ENCODE measurements at places on chromosomes 13 and 19. TPM values are rescaled to one million over a fixed set of nuclear protein-coding genes. Genes with fewer than 3 reads are reported as not detected.
A peak's percentile ranks its signal among the peaks of the same experiment; 100 is the strongest.

LACC1 gene
- total RNA-seq = 3.6 TPM

SH2D3A gene
- total RNA-seq = not detected

DNA sequence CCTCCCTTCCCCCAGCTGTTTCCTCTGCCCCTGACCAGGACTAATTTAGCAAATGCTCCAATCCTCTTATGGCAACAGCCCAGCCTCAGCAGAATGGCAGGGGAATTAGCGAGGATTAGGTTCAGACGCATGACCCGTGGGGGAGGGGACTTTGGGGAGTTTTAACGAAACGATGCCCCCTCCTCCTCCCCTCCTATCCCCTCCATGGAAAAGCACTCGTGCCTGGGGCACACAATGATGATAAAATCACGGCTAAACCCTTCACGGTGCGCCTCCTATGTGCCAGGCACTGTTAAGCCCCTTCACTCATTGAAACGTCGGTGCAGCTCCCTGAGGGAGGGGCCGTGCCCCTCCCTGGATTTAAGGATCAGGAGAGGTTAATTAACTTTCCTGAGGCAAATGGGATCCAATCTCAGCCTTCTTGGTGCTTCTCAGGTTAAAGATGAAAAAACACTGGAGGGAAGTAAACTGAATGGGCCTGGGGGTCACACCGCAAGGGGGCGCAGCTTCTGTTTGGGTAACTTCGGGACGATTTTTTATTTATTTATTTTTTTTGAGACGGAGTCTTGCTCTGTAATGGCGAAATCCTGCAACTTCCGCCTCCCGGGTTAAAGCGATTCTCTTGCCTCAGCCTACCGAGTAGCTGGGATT is 10.1 kb upstream of the TPRX2 start:
- H3K27ac ChIP-seq = no peak overlapping the region
- peaks cover 46% of the 10 kb centered on the region for H3K27me3 ChIP-seq
- H3K4me3 ChIP-seq = no peak overlapping the region

DNA sequence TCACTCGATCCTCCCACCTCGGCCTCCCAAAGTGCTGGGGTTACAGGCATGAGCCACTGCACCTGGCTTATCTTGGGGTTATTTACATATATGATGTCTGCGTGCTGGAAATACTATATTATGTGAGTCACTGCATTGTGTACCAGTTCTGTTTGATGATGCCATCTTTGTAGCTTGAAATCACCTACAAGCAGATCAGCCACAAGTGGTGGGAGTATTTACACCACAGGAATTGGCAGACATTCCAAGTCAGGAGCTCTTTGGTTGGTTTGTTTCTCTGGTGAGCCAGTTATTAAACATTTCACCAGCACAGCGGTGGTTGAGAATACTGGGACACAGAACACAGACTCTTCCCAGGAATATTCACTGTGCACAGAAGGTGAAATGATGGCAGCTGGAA is 4.5 kb upstream of the TIMM44 start:
- H3K36me3 ChIP-seq = no peaks in the 10 kb centered on the region
- no peak overlapping the region for H3K27ac ChIP-seq
- DNase-seq = peak; percentile 11
- no peak overlapping the region for H3K4me3 ChIP-seq
- peaks cover 6% of the 10 kb centered on the region for H3K27me3 ChIP-seq

DNA sequence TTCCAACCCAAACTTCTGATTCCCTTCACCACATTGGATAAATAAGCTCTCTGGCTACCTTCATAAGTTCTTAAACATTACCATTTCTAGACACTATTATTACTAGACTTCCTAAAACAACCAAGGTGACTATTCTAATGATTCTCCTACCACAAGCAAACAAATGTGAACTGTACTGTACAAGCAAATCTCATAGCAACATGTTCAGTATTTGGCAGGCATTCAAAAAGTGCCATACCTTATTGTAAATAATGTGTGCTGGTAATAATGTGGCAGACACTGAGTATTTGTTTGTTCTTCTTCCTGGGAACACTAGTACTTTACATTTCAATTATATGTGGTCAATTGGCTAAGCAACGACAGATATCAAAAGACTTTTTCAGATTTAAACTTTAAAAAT is 986.0 kb upstream of the SPRY2 start:
- peaks cover 5% of the 10 kb centered on the region for H3K36me3 ChIP-seq
- no peak overlapping the region for H3K27ac ChIP-seq
- H3K4me3 ChIP-seq = no peak overlapping the region
- H3K27me3 ChIP-seq = no peaks in the 10 kb centered on the region
- DNase-seq = no peak
- H3K4me1 ChIP-seq = no peaks in the 10 kb centered on the region

DNA sequence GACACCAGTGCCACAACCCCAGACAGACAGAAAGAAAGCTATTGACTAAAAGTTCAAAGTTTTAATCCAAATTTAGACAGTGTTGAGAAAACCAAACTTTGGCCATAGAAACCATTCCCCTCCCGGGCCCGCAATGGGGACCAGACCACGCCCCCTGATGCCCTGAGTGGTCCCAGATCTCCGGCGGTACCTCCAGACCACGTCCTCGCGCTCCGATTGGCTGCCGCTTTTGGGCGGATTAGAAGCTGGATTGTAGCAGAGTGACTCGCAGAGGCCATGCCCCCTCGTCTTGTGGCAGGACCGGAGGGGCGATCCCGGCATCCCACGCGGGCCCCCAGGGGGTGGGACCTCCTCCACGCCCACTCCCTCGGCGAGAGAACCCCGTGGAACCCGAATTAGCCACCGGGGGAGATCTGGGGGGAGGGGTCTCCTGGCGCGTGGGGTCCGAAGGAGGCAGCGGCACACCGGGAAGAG is 797 bp upstream of the HSD17B14 start:
- H3K27ac ChIP-seq = peak overlapping the region; percentile 91
- H3K4me3 ChIP-seq = peak overlapping the region; percentile 93
- peaks cover 21% of the 10 kb centered on the region for H3K4me1 ChIP-seq
- peak; percentile 85 for DNase-seq
- H3K36me3 ChIP-seq = peaks cover 4% of the 10 kb centered on the region
- H3K27me3 ChIP-seq = peaks cover 10% of the 10 kb centered on the region

DNA sequence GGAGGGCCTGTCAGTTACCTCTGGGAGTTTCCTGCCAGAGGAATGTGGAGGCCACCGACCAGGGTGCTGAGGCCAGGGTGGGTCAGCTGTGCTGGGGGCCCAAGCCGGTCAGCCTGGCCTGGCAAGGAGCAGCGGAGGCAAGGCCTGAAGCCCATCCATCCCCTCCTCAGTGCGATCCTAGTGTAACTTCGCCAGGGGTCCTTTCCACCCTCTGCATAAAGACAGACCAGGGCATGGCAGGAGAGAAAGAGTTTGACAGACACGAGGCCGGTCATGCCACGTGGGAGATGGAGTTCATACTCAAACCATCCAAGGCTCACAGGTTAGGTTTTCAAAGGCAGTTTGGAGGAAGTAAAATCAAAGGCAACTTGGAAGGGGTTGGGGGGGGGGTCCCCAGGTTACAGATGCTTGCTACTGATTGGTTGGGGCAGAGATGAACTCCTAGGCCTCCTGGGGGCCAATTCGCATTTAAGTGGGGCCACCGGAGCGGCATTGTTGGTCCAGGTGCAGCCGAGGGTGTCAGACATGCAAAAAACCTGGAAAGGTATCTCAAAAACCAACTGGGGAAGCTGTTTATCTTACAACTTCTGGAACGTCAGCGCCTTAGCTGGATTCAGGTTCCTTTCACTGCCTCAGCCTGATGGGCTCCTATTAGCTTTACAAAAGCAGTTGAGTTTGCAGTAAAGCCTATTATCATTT is 36.8 kb upstream of the DPRX start:
- 0 out of 2 replicates have a peak, but pooled peaks cover 3% of the 10 kb centered on the region for H3K36me3 ChIP-seq
- no peaks in the 10 kb centered on the region for H3K4me1 ChIP-seq
- no peak for DNase-seq
- H3K4me3 ChIP-seq = no peak overlapping the region

- H3K4me1 ChIP-seq = no peaks in the 10 kb centered on the region
- H3K27ac ChIP-seq = no peak overlapping the region
- H3K4me3 ChIP-seq = no peak overlapping the region
- peaks cover 2% of the 10 kb centered on the region for H3K27me3 ChIP-seq
These were observed 325.8 kb downstream of the LMO7 start for GRCh38 chr13:75961911-75962310.

DNA sequence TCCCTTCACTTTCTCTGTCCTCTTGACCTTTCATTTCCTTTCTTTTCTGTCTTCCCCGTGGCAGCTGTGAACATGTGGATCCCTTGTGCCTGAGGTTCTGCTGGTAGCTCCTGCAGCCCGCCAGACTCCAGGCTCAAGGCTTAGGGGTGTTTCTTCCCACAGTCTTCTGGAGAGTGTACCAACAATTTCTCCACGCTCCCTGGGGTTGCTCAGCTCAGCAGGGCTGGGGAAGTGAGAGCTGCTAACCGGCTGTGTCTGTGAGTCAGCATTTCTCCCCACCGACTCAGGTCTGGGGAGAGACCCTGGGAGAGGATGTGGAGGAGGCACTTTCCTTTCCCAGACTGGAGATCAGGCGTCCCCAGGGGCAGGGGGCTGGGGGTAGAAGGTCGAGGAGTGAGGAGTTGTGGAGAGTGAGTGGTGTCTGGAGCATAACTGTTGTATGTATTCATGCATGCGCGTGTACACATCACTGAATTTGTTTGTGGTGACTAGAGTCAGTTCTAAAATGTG is 193.6 kb downstream of the KCNRG start:
- DNase-seq = no peak
- no peak overlapping the region for H3K27ac ChIP-seq
- H3K4me3 ChIP-seq = peak overlapping the region; percentile 69
- H3K4me1 ChIP-seq = peaks cover 12% of the 10 kb centered on the region
- no peaks in the 10 kb centered on the region for H3K36me3 ChIP-seq

DNA sequence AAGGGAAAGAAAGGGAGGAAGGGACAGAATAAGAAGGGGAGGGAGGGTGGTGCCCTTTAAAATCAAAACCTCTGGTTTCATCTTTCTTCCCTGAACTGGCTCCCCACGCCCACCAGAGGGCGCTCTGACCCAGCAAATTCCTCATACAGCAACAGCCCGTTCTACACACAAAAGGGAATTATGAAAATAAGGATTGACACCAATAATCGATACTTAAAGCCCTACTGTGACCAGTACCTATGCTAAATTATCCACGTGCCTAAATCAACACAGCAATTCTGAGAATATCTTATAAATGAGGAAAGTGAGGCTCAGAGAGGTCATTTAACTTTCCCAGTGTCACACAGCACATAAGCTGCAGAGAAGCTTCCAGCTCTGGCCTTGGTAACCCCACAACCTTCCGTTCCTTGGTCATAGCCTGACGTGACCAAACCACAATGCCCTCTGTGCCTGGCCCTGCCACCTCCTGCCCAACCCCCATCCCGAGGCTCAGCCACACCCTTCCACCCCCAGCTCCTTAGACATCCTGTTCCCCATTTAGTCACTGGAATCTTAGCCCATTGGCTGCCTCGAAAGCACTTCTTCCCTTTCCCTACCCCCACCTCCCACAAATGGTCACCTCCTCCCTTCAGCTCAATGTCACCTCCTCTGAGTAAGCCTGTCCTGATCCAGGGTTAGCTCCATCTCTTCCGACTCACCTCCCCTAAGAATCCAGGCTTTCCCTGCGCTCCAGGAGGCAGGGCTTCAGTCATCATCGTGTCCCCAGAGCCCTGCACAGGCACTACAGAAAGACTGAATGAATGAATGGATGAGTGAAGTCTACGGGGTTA is 34.2 kb upstream of the PNMA8B start:
- H3K27ac ChIP-seq = peak overlapping the region; percentile 44
- H3K36me3 ChIP-seq = no peaks in the 10 kb centered on the region
- H3K4me3 ChIP-seq = peak overlapping the region; percentile 59
- peaks cover 21% of the 10 kb centered on the region for H3K27me3 ChIP-seq
- H3K4me1 ChIP-seq = peaks cover 16% of the 10 kb centered on the region

DNA sequence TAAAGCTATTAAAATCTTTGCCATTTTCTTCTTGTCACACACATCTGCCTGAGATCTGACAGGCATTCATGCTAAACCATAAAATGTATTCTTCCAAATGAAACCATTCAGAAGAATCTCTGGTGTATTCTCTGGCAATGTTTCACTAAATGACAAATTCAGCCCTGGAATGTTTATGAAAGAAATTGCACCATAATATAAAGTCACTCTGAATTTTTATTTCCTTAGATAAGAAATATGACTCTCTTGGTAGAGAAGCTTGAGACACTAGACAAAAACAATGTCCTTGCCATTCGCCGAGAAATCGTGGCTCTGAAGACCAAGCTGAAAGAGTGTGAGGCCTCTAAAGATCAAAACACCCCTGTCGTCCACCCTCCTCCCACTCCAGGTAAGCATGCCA is 14.3 kb downstream of the OLFM4 start:
- no peaks in the 10 kb centered on the region for H3K4me1 ChIP-seq
- no peaks in the 10 kb centered on the region for H3K36me3 ChIP-seq
- DNase-seq = no peak
- H3K27ac ChIP-seq = no peak overlapping the region

DNA sequence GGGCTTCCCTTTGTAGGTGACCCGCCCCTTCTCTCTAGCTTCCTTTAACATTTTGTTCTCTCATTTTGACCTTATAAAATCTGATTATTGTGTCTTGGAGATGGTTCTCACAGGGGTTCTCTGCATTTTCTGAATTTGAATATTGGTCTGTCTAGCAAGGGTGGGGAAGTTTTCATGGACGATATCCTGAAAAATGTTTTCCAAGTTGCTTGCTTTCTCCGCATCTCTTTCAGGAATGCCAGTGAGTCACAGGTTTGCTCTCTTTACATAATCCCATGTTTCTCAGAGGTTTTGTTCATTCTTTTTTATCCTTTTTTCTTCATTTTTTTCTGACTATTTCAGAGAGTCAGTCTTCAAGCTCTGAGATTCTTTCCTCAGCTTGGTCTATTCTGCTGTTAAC is 53.6 kb downstream of the POSTN start:
- H3K27ac ChIP-seq = no peak overlapping the region
- no peak for DNase-seq
- H3K4me3 ChIP-seq = no peak overlapping the region
- peaks cover 10% of the 10 kb centered on the region for H3K4me1 ChIP-seq
- H3K36me3 ChIP-seq = peaks cover 8% of the 10 kb centered on the region

DNA sequence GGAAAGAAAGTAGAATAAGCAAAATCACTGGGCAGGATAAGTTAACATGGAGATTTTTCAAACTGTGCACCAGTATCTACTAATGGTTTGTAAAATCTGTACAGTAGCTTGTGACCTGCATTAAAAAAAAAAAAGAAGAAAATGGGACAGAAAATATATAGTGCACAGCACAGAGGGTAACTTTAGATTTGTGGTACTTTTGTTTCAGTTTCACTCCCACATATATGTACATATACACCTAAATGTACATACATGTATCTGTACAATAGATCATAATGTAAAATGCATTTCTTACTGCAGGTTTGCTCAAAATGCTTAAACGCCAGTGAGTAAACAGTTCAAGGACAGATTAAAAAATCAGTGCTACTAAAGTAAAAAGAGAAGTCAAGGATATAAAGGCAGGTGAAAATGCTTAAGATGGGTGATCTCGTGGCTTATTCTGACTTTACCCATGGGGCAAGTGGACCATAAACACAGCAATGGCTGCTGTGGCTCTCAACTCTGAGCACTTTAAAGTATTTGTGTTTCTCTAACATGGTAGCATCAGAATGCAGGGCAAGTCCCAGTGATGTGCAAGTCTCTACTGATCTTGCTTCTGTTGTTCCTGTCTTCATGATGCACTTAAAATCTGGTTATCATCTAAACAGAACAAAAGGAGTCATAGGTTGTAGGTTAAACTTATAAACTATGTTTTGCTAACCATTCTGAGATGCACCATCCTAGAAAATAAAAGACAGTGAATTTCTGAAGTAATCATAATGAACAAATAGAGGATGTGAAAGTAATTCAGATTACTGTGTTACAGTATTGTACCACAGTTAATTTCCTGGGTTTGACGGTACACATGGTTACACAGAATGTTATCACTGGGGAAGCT is 112.3 kb downstream of the MIPEP start:
- no peak overlapping the region for H3K27ac ChIP-seq
- H3K4me3 ChIP-seq = no peak overlapping the region
- H3K27me3 ChIP-seq = no peaks in the 10 kb centered on the region
- no peak for DNase-seq
- peaks cover 16% of the 10 kb centered on the region for H3K36me3 ChIP-seq
- H3K4me1 ChIP-seq = peaks cover 29% of the 10 kb centered on the region
